ENCODE measurements at places on chromosomes 1 and 21.

DNA sequence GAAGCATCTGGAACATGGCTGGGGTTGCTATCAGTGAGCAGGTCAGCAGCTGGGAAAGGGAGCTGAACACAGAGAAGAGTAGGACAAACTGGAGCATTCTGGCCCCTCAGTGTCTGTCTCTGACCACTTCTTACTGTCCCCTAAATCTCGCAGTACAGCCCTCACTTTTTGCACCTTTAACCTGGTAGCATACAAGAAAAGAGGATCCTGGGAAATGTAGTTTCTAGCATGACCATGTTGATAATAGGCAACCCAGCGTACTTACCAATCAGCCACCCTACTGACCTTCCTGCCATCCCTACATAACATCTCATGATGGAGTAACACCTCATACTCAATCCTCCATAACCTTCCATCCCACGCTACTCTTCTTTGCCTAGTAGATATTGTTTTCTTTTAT, 99.1 kb upstream of the RAVER2 start:
- no peak for DNase-seq

GRCh38 chr1:110538075-110538474, 19.1 kb upstream of the KCNA10 start:
- no peak for DNase-seq

DNA sequence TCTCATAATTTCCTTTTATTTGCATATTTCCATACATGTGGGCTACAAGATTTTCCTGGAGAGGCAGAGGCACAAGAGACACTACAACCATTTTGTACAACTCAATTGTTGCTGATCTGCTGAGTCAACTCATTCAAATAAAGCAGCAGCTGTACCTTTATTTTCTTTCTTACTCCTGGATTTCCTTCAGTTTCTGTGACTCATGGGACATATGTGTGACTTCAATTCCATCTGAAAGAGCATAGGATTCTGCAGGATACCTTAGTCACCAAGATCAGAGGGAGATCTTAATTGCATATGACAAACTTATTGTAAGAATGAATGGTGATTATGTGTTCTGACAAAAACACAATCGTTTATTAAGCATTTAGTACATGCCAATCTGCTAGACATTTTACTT, 2219.4 kb downstream of the NCAM2 start:
- DNase-seq, result no peak

GRCh38 chr1:40143891-40144575, 17.2 kb upstream of the RLF start:
- peak; percentile 64 for DNase-seq

DNA sequence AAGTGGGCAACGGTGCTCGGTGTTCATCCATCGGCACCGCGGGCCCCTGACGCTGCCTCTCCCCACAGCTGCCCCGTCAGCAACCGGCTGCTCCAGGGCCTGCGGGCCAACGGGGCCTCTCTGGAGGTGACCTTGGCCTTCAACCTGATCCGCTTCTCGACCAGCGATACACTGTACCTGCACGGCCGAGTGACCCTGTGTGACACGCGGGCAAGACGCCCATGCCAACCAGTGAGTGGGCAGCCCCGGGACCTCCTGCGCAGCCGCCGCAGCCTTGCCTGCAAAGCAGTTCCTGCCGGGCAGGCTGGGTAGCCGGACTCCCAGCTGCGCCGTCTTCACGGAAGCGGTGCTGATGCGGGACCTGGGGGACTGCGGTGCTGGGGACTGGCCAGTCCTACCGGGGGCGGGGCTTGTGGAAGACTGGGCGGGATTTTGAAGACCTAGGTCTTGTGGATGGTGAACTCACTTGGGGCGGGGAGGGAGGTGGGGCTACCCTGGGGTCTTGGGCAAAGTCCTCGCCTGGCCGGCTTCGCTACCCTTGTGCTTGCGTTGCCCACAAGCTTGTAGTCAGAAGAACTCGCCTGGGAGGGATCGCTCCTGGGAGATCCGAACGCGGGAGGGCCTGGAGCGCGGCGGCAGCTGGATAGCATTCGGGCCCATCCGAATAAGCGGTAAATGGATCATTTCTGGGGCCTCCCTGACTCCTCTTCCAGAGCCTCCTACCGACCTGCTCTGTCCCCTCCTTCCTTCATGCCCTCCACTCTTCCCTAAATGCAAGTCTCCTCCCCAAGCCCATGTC, 8.8 kb upstream of the CEP85 start:
- no peak for DNase-seq

DNA sequence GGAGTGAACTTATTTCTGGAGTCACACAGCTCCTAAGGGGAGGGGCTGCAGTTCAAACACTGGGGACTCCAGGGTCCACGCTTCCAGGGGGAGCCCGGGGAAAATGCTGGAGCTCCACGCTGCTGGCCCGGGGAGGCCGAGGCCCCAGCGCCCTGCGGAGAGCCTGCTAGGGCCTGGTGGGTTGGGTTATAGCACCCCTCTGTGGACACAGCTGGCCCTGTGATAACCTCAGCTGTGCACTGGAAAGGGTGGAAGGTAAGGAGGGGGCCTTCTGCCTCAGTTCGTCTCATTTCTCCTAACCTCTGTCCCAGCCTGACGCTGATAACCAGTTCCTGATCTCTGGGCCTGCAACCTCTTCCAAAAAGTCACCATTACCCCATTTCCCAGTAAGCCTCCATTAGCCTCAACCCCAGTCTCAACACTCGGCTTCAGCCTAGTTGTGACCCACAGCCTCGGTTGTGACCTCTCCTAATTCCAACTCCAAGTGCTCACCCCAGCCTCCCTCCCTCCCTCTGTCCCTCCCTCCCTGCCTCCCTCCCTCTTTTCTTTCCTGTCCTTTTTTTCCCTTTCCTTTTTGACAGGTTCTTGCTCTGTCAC, 7.1 kb downstream of the NBL1 start:
- peak; percentile 86 for DNase-seq

GRCh38 chr1:113456967-113457366, 66.7 kb downstream of the MAGI3 start:
- no peak for DNase-seq

DNA sequence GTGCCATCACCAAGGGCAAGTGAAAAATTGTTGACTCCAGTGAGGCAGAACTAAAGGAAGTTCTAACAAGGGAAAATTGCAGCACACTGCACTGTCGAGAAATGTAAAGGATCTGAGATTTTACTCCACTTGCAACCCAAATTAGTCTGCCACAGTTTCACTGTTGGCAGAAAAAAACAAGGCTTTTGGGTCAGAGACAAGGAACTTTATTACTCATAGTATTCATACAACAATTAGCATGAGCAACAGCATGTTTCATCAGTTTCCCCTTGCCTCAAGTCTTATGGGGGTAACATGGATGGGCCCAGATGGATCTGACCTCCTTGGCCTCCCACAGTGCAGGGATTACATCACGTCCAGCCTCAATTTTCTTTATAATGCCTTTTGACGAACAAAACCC, 125.3 kb downstream of the LTN1 start:
- no peak for DNase-seq

DNA sequence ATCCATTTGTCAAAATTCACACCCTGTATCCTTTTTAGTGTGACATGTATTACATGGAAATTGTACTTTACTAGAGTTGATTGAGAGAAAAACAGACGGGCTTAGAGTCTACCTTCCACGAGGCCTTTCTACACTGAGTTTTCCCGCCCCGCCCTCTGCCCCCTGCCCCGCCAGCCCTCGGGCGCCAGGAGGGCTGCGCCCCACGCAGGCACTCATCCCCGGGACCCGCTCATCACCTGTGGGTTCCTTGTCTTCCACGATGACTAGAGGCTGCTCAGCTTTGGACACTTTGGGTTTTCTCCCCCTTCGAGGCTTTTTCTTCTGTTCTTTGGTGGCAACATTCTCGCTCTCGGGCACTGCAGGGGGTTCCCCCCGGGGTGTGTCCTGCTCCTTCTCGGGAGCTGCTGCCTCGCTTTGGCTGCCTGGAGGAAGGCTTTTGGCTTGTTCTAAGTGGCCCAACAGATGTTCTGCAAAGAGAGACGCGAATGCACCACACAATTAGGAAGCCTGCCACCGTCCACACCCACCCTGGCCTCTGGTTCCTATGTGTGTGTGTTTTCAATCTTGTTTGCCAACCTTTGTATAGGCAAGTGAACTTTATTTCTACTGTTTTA, 39.6 kb downstream of the PRDM15 start:
- no peak for DNase-seq

DNA sequence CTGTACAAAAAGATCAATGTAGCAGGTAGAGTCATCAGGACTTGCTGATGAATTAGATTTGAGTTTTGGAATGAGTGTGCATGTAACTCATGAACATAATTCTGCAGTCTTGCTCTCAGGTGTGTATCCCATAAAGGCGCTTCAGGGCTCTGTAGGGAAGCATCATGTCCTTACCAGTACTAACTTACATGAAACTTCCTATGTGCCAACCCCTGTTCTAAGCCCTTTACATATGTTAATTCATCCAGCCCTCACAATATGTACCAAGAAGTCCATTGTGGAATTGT, 2.1 kb upstream of the FCRLB start:
- DNase-seq, result no peak

GRCh38 chr1:179809506-179810366, 66.6 kb downstream of the FAM163A start:
- peak; percentile 83 for DNase-seq

DNA sequence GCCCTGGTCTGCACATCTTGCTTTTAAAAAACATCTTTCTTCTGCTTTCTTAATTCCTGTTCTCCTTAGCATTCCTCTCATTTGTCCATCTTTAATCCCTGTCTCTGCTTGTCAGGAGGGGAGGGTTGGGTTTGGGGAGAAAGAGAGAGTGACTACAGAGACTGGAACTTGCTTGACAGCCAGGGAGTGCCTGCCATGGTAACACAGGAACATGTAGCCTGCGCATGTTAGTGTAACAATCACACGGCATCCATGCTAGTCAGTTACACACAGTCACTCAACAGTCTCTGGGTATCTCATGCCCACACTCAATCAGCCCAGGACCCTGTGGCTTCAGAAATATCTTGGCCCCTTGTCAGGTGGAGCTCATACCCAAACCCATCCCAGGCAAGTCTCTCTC, 818 bp upstream of the TFAP2E start:
- DNase-seq, result no peak

DNA sequence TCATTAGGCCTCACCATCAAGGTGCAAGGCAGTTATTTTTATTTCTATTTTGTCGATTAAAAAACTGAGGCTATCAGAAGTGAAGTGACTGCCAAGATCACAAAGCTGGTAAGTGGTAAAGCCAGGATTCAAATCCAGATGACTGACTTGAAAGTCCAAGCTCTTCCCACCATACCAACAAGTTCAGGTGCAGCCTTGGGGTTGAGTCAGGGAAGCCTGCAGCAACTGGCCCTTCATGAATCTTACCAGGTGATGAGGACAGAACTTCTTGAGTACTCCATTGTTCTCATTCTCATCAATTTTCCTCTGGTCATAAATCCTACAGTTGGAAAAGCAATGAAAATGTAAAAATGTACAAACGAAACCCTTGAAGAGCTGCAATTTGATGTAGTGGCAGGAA, 20.2 kb downstream of the PEA15 start:
- DNase-seq, result no peak

GRCh38 chr21:18244671-18245463, at the start of gene CHODL:
CHODL (plus strand) TSS chr21:18244833; CDS start chr21:18245224, 391 bp downstream.
- DNase-seq, result peak; percentile 77

DNA sequence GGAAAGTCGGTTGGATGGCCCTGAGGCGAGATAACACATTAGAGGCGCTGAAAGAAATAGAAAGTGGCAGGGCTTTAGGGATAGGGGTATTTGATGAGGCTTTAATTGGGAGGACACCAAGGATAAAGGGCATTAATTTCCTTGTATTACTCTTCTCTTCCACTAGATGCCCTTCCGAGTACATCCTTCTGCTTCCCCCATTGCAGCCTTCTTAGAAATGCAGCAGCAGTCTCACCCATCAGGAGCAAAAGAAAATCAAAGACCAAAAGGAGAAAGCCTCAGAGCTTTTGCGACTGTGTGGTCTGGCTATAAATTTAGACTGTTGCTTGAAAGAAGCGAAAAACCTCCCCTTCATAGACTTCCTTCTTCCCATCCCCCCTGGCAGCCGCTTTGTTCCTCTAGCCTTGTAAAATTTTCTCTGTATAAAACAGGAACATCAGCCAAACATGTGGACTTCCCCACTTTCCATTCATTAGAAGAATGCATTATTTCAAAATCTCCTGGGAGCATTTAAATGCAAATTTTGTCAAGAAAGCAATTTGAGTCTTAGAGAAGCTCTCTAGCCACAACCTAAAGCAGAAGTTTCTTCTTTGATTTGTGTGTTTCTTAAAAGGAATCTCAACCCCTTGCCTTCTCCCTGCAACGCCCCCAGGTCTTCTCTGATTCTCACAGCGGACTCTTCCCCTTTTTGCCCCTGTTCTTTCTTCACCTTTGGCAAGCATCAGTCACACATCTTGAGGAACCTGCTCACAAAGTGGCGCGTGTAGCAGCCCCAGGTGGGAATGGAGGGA, 76.6 kb downstream of the NDUFS5 start:
- peak; percentile 62 for DNase-seq

DNA sequence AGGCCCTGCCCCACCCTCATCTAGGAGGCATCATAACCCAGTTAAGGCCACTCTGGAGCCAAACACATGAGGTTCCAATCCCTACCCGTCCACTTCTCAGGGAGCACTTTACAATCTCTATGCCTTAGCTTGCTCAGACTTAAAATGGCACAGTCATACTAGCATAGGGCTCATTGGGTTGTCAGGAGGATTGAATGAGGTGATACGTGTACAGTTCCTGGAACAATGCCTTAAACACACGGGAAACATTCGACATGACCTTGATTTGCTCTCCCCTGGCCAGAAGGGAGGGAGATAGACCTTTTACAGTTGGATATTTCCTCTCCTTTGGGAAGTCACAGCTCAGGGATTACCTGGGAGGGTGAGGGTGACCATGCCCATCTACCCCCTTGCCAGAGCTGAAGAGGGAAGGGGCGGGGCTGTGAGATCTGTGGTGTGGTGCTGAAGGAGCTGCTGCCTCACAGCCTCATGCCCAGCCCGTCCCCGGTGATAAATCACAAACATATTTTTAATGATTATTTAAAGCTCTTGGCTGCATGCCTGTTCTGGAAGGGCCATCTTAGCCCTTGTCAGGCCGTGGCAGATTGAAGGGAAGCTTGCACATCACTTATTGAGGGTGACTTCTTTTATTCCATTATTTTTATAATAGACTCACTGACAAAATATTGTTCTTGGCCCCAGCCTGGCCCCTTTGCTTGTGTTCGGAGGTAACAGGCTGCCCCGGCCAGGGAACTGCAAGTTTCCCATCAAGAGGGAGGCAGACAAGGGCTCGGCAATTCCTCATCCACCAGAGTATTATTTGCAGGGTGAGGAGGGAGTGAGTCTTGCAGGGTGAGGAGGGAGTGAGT, 83.4 kb downstream of the FOXD2 start:
- DNase-seq, result no peak

GRCh38 chr1:68218490-68218889, 13.8 kb downstream of the WLS start:
- DNase-seq, result no peak

DNA sequence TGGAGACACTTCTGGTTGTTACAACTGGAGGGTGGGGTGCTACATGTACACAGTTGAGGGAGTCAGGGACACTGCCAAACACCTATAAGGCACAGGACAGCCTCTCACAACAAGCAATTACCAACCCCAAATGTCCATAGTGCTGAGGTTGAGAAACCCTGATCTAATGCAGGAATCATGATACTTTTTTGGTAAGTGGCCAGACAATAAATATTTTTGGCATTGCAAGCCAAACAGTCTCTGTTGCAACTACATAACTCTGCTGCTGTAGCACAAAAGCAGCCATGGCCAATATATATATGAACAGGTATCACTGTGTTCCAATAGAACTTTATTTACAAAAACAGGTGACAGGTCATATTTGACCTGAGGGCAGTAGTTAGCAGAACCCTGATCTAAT, 177.5 kb downstream of the ASTN1 start:
- DNase-seq, result no peak
